CD4-positive, alpha-beta T cell treated with Interferon alpha-2 for 1 hour (primary cell): ENCODE measurements at places on chromosomes 11 and 22.

- no peak for DNase-seq
Measured at GRCh38 chr22:36469094-36469710, 12.2 kb downstream of the TXN2 start.

DNA sequence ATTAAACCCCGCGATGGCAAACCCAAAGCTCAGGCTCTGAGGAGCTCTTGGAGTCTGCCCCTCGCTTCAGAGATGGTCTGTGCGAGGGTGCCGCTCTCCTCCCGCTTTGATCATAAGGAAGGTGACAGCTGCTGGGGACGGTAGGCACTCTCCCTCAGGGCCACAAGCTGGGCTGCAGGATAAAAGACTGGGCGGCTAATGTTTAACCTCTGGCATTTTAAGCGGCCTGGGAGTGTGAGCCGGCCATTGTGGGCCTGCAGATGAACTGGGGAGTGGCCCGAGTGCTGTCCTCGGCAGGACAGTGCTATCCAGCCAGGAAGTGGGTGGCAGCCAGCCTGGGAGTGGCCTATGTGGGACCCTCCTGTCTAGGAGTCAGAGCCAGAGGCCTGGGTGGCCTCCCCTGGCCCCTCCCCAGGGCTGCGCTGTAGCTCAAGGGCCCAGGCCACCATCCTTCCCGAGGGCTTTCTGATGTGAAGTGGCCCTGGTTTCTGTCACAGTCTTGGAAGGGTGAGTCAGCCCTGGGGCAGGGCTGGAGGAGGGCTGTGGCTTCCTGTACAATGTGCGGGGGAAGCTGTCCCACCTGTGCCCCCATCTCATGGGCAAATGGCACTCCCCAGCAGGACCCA, 58.7 kb upstream of the PRODH start:
- no peak for DNase-seq

GRCh38 chr11:87583931-87584330, 546.2 kb downstream of the TMEM135 start:
- no peak for DNase-seq

- DNase-seq: no peak
Measured at GRCh38 chr11:56917708-56918400, 70.9 kb upstream of the OR5AK2 start.

GRCh38 chr11:27545946-27546345, 39.4 kb upstream of the LIN7C start:
- DNase-seq: no peak

- DNase-seq: no peak
Measured at GRCh38 chr11:62457478-62457877, 38.6 kb downstream of the SCGB1A1 start.
